Neural crest cell (in vitro differentiated cells): ENCODE measurements at places on chromosomes 11 and 22. TPM values are rescaled to one million over a fixed set of nuclear protein-coding genes. Genes with fewer than 3 reads are reported as not detected.

MYBPC3 gene
- not detected in 2 replicates for total RNA-seq

TRPM5 gene
- total RNA-seq = 0.09 TPM in 2 replicates

LRRC55 gene
- total RNA-seq = 6.0 and 6.4 TPM in 2 replicates

APOBEC3C gene
- 8.1 and 9.5 TPM in 2 replicates for total RNA-seq

CHRM1 gene
- total RNA-seq = not detected in 2 replicates

C11orf71 gene
- total RNA-seq = 7.4 and 8.4 TPM in 2 replicates

CRYAB gene
- not detected in 2 replicates for total RNA-seq

SCN4B gene
- 2.0 and 2.4 TPM in 2 replicates for total RNA-seq

CELF1 gene
- total RNA-seq = 176 and 180 TPM in 2 replicates

NAALAD2 gene
- total RNA-seq = 16.1 and 16.7 TPM in 2 replicates

DSCAML1 gene
- 0.09 and 0.25 TPM in 2 replicates for total RNA-seq

PAK1 gene
- total RNA-seq = 60.5 and 67.7 TPM in 2 replicates

DNAJC4 gene
- 27.2 TPM in 2 replicates for total RNA-seq

IRAG1 gene
- 5.4 and 6.1 TPM in 2 replicates for total RNA-seq

PATE4 gene
- total RNA-seq = not detected in 2 replicates

RSF1 gene
- 85.4 and 92.6 TPM in 2 replicates for total RNA-seq
